ENCODE measurements at places on chromosomes 6 and 20.

GRCh38 chr20:17538517-17539170 is 7.5 kb upstream of the BFSP1 start:
- DNase-seq = no peak

- no peak for DNase-seq
Observed at GRCh38 chr20:19958928-19959327, 58.2 kb upstream of the NAA20 start.

GRCh38 chr6:128807577-128807976 is 75.4 kb upstream of the LAMA2 start:
- no peak for DNase-seq

DNA sequence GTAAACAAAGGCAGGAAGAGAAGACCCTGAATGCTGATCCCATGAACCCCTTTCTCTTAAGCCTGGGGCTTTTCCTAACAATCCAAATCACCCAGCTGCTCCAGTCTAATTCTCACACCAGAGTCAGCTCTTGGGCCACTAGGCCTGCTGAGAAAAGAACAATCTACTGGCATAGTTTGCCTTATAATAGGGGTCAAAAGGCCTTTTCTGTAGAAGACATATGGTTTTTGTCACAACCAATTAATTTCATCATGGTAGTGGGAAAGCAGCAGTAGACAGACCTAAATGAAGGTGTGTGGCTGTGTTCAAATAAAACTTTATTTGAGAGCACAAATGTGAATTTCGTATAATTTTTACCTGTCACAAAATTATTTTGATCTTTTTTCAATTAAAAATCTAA is 994.7 kb upstream of the EPHA7 start:
- no peak for DNase-seq

DNA sequence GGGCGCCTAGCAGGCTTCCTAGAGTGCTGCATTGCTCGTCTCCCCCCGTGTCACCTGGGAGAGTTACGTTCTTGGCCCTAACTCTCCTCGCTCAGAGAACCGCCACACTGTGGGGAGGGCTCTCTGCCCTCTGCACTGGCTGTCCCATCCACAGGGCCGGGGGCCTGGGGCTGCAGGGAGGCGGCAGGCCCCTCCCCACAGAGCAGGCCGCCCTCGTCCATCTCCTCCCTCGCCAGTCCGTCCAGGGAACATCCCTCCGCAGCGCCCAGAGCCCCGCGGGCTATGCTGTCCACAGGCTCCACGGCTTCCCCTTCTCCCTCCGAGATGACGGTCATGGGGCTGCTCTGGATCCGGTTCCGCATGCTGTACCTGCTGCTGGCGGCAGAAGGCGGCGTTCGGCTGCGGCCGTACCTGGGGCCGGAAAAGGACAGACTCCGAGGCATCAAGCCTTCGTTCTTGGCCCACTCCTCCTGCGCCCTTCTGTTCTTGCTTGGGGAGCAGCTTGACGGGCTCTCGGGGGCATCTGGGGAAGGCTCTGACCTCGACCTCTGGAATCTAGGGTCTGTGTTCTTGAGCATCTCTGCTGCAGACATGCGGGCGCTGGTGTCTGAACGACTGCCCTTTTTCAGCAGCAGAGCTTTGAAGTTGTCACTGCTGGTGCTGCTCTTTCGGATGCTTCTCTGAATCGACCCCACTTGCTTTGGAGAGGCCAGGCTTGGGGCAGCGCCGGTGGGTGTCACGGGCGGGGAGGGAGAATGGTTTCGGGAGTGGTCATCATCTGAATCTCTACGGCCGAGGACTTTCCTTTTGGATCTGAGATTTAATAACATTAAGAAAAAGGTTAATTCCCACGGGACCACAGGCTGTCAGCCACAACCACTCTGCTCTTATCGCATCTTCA is 20.2 kb downstream of the HEBP2 start:
- no peak for DNase-seq

GRCh38 chr20:19807191-19807945 is 49.3 kb downstream of the RIN2 start:
- DNase-seq = peak; percentile 26

GRCh38 chr6:71886184-71887005 is at the start of gene RIMS1:
TSS of gene RIMS1 (plus strand) at chr6:71886550. CDS start at chr6:71887024, 474 bp downstream.
- DNase-seq = no peak

GRCh38 chr20:58241766-58242465 is 13.5 kb upstream of the ANKRD60 start:
- no peak for DNase-seq

DNA sequence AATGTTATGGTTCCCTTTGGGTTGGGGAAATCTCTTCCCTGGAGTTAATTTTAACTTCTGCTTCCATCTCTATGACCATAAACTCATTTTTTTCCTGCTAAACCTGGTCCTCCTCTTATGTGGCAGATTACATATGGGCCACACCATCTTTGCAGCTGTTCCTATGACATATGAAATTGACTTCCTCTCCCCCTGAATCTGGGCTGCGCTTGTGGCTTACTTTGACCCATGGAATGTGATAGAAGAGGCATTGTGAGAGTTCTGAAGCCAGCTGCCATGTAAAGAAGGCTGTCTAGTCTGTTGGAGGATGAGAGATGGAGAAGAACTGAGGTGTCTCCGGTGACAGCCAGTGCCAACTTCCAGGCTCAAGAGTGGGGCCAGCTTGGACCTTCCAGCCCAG is 100.1 kb downstream of the CDC5L start:
- DNase-seq = no peak

- no peak for DNase-seq
Observed at GRCh38 chr6:162450358-162450757, 277.2 kb downstream of the PRKN start.

GRCh38 chr6:90088009-90088408 is 193.7 kb downstream of the GJA10 start:
- no peak for DNase-seq

DNA sequence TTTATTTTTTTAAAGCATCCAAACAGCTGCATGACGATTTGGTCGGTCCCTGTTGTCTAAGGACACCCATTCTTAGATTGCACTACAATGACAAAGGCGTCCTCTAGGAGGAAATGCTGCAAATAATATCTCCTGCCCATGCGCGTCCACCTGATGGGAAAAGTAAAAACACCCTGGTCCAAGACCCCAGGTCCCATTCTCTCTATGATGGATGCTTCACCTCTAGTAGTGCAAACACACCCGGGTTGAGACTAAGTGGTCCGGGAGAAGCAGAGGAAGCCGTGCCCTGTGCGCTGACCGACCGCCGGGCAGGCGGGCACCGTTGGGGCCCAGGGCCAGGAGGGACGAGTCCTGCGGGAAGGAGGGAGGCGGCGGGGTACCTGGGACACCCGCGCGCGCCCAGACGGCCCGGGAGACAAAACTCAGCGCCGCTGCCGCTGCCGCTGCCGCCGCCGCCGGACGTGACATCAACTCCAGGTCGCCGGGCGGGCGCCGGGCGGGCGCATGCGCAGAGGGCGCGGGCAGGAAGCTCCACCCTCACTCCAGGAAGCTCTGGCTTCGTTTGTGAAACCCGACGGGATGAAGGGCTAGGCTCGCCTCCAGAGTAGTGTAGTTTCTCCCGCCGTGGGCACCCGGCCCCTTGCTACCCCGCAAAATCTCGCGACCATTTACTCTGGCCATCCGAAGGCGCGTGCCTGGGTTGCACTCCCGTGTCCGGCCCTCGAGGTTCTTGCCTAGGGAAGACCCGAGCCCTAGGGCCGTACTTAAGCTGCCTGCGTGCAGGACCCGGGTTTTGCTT is at the start of gene TBC1D7:
TSS of gene TBC1D7 (minus strand) at position 462 of the 799 bp plus-strand sequence. CDS start 1,639 bp downstream, outside the sequence.
- DNase-seq = peak; percentile 94

DNA sequence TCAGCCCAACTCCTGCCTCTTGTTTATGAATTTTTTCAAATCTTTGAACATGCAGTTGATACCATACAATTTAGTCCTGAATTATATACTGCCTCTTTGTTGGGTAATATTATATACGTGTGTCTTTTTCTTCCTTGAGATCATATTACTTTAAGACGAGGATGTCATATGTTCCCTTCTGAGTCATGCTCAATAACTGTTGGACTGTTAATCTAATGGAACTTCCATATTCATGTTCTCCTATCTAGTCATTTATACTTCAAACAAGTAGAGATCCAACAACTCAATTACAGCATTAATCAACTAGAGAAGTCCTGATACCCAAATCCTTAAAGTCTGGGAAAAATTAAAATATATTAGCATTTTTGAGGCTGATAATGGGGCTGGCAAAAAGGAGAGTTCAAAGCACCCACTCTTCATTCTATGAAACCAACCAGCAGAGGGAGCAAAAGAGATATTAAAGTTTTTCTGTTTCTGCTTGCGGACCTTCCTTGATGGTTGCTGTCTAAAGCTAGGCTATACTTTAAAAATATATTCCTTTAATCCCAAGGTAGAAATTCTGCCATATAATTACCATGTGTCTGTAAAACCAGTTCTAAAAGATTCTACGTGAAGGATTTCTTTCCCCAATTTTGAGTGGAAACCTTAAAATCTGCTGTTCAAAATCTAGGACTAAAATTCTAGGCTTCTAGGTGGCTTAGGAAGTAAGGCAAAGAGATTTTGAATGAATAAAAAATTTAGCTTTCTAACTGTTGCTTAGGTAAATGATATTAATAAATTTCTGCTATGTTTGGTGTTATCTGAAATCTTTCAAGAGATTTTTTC is 498.9 kb downstream of the BCKDHB start:
- DNase-seq = no peak

GRCh38 chr6:44680202-44680720 is 292.8 kb downstream of the CDC5L start:
- no peak for DNase-seq

DNA sequence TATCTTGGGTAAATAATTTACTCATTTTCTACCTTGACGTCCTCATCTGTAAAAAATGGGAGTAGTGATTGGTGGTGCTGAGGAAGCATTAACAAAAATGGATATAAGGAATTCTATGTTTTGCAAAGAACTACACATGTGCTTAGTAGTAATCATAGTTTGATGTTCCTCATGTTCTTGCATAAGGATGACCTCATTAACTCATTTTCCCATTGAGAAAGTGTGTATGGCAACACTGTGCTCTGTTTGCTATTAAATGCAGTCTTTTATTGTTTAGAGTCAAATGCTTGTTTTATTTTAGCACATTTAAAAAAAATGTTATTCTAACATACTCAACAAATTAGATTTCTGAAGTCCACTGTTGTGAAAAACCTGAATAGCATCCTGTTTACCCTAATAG is 211.2 kb upstream of the RSPO3 start:
- DNase-seq = no peak

GRCh38 chr6:137581019-137581707 is 87.0 kb upstream of the OLIG3 start:
- no peak for DNase-seq

DNA sequence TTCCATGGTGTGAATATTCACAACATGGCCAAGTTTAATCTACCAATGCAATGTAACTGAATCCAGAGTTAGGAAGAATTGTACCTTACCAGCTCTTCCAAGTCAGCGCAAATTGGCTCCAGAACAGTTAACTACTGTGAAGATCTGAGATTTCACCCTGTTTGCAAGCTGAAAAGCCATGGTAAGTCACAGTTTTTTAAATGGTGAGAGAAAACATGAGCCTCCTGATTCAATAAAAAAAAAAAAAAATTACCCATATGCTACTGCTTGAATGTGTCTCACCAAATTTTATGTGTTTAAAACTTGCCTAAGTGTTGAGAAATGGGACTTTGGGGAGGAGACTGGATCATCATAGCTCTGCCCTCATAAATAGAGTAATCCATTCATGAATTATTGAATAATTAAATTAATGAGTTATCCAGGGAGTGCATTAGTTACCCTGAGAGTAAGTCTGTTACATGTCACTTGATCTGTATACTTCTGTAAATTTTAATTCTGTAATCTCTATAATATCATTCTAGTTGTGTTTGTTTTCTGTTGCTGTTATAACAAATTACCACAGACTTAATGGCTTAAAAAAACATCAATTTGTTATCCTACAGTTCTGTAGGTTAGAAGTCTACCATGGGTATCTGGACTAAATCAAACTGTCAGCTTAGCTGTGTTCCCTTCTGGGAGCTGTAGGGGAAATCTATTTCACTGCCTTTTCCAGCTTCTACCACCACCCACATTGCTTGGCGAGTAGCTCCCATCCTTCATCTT is 1355.9 kb downstream of the GRIK2 start:
- no peak for DNase-seq

- peak; percentile 26 for DNase-seq
Observed at GRCh38 chr20:47809161-47809960, 24.1 kb upstream of the SULF2 start.

DNA sequence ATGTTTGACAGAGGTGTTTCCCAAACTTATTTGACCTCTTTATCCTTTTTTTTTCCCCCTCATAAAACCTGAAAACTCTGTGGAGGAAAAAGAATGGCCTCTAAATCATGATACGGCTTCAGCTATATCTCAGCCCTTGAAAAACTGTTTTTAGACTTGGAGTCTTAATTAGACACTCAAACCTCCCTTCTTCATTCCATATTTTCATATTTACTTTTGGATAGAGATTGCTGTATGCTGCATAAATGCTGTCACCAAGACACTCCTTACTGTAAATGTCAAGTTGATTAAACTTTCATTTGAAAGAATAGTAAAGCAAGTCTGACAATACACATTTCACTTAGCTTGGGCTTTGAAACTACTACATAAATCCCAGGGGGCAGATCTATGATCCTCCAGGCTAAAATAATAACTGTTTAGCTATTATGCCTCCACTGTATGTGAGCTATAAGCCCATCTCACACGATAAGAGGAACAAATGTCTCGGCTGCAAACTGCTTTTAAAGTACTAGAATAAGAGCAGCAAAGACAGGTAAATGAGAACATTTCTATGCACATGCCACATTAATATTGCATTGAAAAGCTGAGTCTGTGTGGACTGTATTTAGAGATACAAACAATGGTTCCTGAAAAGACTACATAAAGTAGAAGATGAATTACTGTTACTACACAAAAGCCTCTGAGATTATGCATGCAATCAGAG is 141.3 kb upstream of the HMGN3 start:
- DNase-seq = no peak

- DNase-seq = no peak
Observed at GRCh38 chr6:166422201-166422940, 39.6 kb upstream of the MPC1 start.

DNA sequence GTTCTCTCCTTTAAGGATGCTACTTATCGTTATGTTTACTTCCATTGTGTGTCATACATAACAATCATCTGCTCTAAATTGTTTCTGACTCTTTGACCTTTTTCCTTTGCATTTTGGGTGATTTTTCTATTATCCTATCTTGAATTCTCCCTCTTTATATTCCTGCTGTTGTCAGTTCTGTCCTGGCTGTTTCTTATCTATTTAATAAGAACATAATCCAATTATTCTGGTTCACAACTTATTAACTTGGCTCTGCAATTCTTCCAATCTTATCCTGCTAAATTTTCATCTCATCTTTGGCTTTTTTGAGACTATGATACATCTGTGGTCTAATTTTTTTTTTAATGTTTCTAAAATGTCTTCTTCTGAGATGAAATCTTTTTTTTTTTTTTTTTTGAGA is 54.7 kb upstream of the TOX2 start:
- no peak for DNase-seq

DNA sequence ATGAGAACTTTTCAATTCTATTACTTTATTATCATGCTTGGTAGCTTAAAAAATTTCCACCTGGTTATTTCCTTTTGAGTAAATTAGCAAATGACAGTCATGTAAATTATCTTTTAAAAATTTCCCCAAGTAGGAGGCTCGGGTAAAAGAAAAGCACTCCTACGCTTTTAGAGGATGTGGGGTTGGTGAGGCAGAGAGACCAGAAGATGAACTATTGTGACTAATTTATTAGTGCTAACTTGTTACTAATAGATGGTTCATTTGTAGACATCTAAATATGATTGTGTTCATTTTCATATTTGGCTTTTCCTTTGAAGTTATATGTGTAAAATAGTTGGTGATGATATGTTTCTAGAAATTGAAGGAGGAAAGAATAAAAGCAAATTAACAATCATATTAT is 27.0 kb downstream of the ZNF292 start:
- DNase-seq = no peak

GRCh38 chr6:39524007-39524406 is 201.2 kb downstream of the KIF6 start:
- DNase-seq = no peak

All from mucosa of gallbladder (tissue), 1 donor.